ENCODE measurements at places on chromosomes 3 and 15.

DNA sequence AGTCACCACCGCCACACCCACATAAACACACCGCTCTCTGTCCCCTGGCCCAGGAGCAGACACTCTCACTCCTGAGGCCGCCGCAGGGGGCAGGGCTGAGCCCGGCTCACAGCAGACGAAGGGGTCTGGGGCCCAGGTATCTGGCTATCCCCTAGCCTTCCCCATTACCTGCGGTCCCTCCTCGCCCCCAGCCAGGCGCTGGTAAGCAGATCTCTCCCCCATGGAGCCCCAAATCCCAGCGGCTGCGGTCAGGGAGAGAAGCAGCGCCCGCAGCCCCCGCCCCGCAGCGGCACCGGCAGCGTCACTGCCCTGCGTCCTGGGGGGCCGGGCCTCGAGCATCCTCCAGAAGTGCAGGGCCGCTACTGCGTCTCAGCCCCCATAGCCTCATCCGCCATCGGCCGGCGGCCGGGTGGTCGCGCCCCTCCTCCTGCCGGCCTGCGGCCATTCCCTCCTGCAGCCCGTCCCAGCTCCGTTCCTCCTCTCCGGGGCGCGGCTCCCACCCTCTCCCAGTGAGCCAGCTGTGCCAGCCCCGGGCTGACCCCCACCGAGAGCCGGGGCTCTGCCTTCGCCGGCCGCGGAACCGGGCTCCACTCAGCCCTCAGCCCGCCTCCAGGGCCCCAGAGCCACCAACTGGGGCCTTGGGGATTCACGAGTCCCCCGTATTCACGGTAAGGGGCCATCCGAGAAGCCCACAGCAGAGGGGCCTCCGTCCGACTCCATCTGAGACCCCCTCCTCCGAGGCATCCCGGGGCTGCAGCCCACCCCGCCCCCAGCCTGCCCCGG, 13.1 kb downstream of the TNK2 start:
- DNase-seq, result no peak

GRCh38 chr15:51190424-51191068, 95.8 kb upstream of the TNFAIP8L3 start:
- DNase-seq, result no peak

DNA sequence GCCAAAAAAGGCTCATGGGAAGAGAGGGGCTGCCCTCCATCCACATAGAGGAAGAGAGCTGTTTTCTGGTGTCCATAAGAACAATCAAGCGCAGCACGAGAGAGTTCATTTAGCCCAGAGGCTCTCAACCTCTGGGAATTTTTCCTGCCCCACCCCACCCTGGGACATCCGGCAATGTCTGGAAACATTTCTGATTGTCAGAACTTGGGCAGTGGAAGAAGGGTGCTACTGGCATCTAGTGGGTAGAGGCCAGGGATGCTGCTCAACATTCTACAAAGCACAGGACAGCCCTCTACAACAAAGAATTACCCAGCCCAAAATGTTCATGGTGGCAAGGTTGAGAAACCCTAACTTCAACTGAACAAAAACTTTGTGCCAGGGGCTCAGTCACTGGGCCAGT, 92.9 kb downstream of the RAB11A start:
- DNase-seq, result no peak

GRCh38 chr3:176208283-176208682, 989.0 kb downstream of the TBL1XR1 start:
- no peak for DNase-seq

DNA sequence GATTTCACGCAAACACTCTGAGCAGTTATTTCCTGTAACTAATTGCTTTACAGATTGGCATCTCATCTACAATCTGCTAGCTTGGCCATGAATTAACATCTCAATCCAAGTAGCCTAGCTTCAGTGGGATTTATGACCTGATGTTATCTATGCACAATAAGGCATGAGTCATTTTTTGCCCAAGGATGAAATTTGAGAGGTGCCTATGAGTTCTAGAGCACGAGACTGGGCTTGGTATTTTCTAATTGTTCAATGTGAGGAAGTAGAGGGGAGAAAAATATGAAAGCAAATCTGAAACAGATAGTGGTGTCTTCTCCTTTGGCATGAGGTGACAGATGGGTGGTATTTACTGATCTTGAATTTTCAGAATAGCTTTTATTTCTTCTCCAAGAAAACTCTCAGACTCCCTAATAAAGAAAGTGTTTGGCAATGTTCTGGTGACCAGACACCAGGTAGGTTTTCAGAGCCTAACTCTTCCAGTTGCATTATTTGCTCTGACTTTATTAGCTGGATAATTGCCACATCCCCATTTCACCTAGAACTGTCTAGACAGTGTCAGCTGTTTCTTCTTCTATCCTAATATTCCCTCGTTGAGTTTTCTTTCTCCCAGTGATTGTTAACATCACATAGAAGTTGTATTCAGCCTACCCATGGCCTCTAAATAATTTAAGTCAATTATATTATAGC, 301.0 kb upstream of the UMPS start:
- no peak for DNase-seq

DNA sequence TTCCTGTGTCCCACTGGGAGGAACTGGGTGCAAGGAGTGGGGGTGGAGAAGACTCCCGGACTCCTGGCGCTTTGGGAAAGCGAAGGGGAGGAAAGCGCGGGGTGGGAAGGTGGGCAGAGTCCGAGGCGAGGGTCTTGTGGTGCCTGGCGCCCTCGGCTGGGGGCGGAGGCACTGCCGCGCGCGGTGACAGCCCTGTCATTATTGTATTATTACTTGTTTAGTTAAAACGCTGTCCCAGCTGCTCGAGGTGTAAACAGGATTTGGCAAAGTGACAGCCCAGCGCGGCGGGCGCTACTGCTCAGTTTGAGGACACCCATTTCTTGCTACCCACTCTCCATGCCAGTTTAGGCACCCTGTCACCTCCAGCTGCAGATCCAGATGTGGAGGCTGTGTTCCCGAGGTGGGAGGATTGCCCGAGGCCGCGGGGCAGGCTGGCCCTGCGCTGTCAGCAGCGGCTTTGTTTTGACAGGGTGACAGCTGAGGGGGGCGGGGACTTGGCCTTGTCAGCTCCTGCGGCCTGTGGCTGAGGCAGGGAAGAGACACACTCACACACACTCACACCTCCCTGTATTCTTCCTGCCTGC, 1.0 kb downstream of the KAT2B start:
- DNase-seq, result no peak

Data from cortex of kidney (tissue), 1 donor.